Fibroblast of skin of right biceps (primary cell): ENCODE measurements at places on chromosomes 7 and 10.

DNA sequence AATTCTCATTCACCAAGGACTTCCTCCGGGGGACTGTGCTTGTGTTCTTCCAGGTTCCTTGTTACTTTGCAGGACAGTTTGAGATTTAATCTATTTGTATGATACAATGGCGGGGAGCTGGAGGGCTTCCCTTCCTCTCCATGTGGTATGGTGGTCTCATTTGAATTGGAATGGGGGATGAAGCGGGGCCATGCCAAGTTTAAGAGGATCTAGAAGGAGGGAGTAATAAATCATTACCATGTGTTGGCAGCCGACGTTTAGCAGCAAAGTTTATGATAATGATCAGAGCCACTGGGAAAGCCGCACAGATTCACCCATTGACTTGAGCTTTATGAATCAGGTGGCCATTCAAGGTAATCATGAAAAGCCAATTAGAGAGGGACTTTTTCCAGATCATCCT is 355.1 kb upstream of the MGMT start:
- no peak for DNase-seq

GRCh38 chr7:18515067-18515466 is 19.5 kb downstream of the HDAC9 start:
- peak; percentile 79 for DNase-seq

GRCh38 chr7:34277803-34278199 is 372.5 kb downstream of the BMPER start:
- no peak for DNase-seq

- DNase-seq, result peak; percentile 70
These were observed 2.9 kb upstream of the MYOZ1 start for GRCh38 chr10:73644015-73644743.

DNA sequence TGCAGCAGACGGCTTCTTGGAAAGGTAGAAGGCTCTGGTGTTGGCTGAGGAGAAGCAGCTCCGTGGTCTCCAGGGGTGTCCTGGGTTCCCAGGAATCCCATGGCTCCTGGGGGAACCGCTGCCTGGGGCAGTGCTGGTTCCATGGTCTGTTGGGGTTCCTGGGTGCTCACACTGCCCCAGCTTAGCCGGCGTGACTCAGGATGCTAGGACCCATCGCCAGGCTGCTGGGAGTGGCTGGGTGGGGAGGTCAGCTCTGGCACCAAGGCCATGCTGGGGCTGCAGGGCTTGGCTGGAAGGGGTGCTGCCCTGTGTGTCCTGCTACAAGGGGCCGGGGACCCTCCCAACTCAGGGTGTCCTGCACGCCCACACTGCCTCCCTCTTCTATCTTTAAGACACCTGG is 9.4 kb downstream of the MGMT start:
- no peak for DNase-seq

GRCh38 chr10:12350925-12351324 is 1.6 kb downstream of the CAMK1D start:
- DNase-seq, result no peak

DNA sequence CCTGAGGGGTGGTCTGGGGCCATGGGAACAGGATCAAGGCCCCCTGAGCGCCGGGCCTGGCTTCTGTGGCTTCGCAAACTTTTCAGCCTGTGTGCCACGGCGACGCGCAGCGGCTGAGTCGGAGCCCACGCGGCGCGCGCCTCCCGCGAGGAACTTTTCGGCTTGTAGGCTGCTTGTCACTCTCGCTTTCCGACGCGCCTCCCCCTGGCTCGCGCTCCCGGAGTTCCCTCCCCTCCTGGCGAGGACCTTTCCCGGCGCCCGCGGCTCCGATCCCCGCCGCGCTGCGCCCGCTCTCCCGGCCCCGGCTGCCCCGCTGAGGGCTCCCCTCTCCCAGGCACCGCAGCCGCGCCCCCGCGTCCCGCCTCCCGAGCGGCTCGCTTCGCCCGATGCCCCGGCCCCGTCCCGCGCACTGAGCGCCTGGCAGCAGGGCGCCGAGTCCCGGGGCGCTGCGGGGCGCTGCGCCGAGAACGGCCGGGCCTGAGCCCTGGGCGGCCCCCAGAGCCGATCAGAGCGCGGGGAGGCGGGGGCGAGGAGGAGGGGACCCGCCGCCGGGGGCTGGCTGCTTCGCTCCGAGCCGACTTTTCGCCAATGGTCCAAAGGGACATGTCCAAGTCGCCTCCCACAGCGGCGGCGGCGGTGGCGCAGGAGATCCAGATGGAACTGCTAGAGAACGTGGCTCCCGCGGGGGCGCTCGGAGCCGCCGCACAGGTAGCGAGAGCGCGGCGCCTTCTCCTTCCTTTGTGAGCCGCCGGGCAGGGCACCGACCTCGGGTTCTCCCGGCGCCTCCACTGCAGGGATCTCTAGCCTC is at the start of gene CACNB2:
TSS of gene CACNB2 (plus strand) at position 276 of the 808 bp plus-strand sequence.
- DNase-seq, result peak; percentile 40

DNA sequence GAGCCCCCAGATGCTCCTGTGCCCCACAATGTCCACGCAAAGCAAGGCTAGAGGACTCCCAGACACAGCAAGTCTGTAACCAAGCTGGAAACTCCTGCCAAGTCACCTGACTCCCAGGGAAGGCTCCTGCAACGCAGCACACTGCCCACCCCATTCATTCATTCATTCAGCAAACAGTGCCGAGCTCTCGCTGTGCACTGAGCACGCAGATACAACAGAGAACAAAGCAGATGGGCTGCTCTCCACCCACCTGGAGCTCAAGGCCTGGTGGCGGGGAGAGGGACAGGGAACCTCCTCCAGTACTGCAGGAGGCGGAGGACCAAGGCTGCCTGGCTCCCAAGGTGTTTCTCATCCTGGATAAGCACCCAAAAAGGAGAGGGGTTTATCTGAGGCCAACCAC is 8.6 kb downstream of the KCNH2 start:
- DNase-seq, result no peak

DNA sequence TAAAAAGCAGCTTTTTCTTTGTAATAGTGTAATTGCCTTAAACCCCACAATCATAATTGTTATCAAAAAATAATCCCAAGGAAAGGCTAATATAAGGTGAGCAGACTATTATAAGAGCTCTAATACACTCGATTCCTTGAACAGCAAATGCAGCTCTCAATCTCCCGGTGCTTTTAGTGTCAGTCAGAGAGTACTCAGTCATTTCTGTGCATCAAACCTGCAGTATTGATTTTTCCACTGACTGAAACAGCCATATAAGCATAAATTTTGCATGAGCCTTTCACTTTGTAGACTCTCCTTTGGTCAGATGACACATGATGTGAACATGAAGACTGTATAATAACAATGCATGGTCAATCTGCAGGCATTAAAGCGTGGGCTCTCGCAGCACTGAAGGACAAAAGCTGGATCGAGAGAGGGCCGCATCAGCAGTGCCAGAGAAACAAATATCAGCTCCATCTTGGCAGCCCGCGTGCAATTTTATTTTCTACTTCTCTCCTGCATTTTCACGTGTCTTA is 272.0 kb downstream of the POU6F2 start:
- DNase-seq, result no peak

- DNase-seq, result peak; percentile 41
These were observed 429.0 kb downstream of the ETV1 start for GRCh38 chr7:13560441-13560840.

DNA sequence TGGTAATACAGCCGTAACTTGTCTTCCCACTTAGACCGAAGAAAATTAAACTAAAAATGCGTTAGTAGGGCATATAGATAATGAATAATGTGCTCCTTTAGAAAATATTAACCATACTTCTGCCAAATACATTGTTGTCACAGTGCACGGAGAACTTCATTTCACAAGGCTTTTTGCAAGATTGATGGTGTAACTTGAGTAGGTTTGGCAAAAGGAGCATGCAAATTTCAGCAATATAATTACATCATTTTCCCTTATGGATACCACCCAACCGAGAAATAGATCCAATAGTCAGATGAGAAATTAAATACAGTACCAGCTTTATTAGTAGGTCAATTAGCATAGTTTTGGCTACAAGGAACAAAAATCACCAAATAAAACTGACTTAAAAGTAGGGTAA is 792.6 kb upstream of the C7orf33 start:
- no peak for DNase-seq

GRCh38 chr10:128568041-128568440 is 441.8 kb upstream of the MKI67 start:
- no peak for DNase-seq

- peak; percentile 64 for DNase-seq
These were observed 713.5 kb downstream of the SORCS1 start for GRCh38 chr10:106450966-106451365.

DNA sequence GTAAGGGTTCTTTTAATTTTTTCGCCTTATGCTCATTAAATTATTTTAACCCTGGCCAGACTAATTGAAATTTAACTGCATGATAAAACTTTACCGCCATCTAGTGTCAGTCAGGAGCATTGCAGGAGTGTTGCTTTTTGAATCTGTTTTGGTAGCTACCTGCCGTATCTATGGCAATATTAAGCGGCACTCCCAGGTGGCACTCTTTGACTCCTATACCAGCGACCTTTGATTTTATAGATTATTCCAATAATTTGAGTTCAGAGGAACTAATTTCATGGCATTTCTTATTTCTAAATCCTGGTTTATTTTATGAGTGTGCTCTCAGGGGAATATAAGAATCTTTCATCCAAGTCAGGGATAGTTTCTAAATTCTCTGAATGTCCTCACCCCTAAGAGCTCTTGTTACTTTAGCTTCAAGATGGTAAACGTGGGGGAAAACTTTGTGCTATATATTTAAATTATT is 198.9 kb downstream of the REEP3 start:
- peak; percentile 48 for DNase-seq

DNA sequence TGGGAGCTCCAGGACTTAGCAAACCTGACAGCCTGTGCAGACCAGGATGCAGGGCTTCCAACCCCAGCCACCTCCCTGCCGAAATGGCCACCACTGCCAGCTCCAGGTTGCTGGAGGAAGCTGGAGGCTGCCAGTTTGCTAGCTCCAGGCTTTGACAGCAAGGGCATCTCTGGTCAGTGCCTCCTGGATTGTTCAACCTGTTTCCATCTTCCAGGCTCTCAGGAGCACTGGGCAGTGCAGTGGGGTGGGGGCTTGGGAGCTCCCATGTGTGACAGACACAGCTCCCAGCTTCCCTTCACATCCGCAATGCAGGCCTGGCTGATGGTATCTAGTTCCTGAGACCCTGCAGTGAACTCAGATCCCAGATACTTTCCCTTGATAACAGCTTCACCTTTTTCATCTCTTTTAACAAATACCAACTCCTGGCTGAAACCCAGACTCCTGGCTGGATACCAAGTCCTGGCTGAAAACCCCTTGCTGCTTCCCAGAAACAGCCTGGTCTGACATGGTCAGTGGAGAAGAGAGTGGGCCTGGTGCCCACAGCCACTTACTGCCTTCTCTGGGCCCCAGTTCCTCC is 20.8 kb upstream of the RET start:
- no peak for DNase-seq

GRCh38 chr7:92714767-92715166 is 121.6 kb downstream of the CDK6 start:
- DNase-seq, result no peak

- DNase-seq, result no peak
These were observed 119.2 kb downstream of the MBL2 start for GRCh38 chr10:52653263-52653909.

- DNase-seq, result peak; percentile 46
These were observed 220.0 kb downstream of the ARHGAP21 start for GRCh38 chr10:24503461-24504320.

DNA sequence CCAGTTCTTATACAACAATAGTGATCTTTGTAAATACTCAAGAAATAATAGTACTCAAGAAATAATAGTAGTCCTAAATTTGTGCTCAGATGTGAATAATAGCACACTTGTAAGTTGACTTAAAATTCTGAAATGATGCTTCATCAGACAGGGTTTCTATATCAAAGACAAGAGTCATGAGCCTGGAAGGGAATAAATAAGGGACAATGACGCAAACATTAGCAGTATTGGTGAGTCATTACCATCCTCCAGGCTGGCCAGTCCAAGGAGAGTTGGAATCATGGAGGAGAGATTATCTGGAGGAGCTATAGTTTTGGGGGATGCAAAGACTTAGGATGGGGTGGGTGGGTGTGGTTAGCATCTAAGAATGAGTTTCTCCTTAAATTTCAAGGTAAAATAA is 6.1 kb upstream of the SH3PXD2A start:
- peak; percentile 60 for DNase-seq

- DNase-seq, result peak; percentile 5
These were observed 12.8 kb downstream of the ZC3HAV1L start for GRCh38 chr7:139023076-139023475.

GRCh38 chr10:17062493-17062892 is 67.1 kb downstream of the CUBN start:
- peak; percentile 91 for DNase-seq

GRCh38 chr10:51244748-51245490 is 170.6 kb downstream of the PRKG1 start:
- DNase-seq, result peak; percentile 84

DNA sequence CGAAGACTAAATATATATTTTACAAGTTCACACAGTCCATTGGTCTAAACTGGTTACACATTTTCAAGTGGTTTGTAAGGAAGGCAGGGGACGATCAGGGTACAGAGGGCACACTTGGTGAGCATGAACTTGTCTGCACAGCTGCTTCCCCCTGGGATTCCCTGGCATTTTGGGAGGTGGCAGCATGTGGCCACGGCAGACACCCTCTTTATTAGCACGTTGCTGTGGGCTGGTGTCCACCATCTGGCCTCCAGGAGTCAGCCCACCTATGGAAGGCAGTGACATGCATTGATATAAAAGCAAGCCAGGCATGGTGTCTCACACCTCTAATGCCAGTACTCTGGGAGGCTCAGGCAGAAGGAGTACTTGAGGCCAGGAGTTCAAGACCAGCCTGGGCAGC is 350.2 kb downstream of the TYW1 start:
- no peak for DNase-seq

DNA sequence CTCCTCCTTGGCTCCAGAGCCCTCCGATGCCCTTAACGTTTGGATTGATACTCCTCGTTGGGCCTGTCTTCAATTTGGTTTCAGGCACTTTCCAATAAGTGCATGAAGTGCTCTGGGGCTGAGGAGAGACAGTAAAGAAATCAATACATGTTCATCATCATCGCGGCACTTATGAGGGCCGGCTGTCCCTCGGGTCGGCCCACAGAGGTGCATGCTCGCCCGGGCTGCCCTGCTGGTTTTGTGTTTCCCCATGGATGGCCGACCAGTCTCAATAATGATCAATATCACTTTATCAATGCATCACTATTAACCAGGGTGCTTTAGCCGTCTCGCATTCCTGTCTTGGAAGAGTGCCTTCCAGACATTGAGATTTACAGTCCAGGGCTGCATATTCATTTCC is 154.2 kb downstream of the EBF3 start:
- DNase-seq, result no peak

GRCh38 chr7:5777932-5778331 is 3.5 kb downstream of the RNF216 start:
- DNase-seq, result no peak

DNA sequence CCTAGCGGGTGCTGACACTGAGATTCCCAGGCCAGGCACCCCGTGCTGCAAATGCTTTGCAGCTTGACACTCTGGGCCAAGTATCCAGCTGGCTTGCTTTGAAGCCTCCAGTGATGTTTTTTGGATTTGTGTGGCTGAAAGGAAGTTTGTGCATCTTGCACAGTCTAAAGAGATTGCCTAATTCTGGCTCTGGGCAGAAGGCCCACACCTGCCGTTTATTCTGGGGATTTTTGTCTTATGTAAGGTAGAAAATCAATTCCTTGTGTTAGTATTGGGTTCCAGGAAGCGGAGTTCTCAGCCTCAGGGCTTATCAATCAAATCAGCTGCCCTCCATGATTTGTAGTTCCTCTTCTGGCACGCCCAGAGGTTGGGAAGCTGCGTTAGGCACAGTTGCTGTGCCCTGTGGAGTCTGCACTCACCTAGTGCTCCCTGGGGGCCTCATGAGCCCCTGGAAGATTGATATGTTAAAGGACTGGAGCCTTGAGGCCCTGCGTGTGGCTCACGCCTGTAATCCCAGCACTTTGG is 8.4 kb upstream of the PURB start:
- no peak for DNase-seq
